Nucleus accumbens (tissue), 56 donors: ENCODE measurements at places on chromosomes 1 and 21.

DNA sequence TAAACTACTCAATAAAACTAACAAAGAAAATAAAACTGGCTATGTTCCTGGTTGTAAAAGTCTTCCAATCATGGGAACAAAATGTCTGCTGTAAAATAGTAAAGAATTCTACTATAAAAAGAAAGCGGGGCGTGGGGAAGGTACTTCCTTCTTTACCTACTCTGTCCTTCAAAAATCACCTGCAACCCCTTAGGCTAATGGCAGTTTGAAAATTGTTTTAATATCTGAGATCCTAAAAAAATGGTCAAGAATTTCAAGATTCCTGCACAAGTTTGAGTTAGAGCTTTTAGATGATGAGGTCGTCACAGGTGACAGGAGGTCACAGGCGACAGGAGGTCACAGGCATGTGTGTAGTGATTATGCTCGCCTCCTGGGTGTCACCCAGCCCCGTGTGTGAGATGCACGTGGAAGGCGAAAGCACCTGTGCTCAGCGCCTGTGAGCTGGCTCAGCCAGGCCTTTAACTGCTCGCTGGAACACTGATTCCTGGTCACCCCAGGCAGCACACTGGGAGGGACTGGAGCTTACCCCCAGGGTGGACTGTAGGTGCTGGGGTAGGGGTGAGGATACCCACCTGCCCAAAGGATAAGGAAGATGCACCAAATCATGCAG, 18.6 kb upstream of the TMPRSS2 start:
- DNase-seq = no peak

DNA sequence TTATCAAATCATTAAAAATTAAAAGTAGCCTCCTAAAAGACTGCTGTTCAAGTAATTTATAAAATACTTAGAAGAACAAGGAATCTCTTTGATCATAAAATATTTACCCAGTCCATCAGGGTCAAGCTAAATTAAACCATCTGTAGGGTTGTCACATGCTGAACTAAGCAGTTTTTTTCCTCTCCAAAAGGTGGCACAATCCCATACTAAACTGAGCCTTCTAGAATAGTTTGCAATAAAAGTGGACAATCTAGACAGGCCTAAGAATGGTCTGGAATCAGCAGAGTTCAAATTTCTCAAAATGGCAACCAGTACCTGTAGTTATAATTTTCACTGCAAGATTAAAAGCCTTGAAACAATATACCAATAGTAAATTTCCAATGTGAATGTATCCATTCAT, 194.8 kb downstream of the EIF4G3 start:
- DNase-seq = no peak

- DNase-seq = no peak
These were observed 21.5 kb downstream of the NCAM2 start for GRCh38 chr21:21019681-21020080.

DNA sequence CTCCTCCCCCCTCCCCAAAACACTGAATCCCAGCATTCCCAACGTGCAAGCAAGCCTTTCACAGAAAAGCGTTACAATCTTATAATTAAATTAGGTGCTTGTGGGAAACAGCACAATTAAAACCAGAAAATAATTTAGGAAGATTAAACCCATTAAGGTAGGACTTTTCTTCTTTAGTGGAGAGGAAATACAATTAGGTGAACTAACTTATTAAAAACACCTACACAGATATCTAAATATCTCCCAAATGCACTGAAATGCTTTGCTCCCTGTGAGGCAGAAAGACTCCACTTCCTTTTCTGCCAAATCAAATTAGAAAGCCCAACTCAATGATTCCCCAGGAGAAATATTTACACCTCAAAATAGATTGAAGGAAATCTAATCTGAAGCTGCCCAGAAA, 60.9 kb upstream of the ETS2 start:
- no peak for DNase-seq

- DNase-seq = no peak
These were observed 45.9 kb downstream of the KLHDC7A start for GRCh38 chr1:18526436-18527275.

DNA sequence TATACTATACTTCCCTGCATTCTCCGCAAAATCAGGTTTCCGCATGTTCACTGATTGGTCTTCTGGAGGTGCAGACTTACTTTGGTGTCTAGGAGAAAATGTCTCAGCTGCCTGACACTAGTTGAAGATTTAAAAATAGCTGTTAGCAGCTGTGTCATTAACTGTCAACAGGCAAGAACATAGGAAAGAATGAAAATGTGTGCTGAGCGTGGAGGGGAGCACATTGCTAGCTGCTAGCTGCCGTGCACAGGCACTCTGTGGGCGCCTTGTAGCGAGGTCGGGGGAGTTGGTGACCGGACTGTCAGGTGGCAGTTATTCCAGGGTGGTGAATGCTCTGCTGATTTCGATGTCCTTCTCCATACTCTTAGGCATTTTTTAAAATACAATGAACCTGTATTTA, 5.2 kb downstream of the FAAH start:
- no peak for DNase-seq

GRCh38 chr1:237306726-237307125, 264.7 kb downstream of the RYR2 start:
- no peak for DNase-seq

GRCh38 chr1:118788463-118788862, 199.7 kb downstream of the TBX15 start:
- DNase-seq = no peak

DNA sequence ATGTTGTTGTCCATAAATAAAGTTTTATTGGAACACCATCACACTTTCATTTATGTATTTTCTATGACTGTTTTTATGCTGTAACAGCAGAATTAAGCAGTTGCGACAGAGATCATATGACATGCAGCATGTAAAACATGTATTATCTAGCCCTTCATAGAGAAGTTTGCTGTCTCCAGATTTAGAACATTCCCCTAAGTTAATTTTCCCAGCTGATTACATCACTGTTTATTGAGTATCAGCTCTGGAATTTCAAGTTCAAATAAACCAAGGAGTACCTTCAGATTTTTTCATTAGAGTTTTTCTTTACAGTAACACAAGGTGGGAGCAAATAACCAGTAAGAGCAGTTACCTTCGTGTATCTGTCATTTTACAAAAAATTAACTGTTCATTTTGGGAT, 792.8 kb downstream of the USP25 start:
- DNase-seq = no peak

DNA sequence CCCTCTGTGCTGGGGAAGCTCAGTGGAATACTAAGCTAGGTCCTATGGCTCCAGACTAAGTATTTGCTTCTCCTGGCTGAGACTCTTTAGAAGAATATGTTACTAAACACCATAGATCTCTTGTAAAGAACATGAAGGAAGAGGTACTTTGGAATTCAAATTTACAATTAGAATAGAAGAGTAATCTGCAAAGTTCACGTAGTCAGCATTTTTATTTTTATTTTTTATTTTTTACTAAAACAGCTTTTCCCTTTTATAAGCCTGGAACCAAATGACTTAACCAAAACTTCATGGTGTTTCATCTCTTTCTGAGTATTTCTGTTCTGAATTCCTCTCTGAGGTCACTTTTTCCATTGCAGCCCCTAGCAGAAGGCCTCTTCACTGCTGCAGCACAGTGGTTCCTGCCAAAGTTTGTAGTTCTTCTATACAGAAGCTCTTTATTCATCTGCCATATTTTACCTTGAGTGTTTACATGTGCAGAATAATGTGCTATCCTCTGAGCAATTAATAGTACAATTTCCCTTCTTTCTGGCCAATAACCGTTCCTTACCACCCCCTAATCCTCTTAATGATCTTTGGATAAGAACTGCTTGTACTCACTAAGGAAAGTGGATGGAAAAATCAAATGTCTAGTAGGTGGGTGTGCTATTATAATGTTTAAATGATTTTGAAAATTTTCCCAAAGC, 27.2 kb downstream of the TSEN15 start:
- no peak for DNase-seq

DNA sequence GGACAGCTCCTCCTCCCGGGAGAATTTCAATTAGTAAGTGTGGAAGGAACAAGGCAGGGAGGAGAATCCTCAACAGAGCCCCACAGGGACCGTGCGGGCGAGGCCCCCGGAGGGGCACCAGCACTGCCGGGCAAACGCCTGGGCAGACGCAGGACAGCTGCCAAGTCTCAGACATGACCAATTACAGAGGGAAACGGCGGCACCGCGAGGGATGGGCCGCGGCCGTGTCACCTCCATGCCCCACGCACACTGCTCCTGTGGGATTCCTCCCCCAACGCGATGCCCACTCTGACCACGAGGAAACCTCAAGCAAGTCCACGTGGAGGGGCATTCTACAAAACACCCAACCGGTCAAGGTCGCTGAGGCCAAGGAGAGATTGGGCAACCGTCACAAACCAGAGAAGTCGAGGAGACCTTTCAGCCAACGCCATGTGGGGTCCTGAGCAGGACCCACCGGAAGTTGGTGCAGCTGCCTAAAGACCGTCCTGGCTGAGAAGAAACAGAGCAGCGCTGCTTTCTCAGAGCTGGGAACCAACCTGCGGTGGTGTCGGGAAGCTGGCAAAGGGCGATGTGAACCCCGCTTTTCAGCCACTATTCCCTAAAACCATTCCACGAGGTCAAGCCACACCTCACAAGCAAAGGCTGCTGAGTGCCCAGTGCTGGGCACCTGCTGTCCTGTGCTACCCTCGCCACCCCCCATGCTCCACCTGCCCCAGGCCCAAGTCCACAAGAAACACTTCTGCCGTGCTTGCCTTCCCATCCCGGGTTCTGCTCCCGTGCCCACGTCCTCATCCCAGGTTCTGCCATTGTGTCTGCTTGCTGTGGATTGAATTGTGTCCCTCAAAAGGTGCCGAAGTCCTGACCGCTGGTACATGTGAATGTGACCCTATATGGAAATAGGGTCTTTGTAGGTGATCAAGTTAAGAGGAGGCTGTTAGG, 1.4 kb upstream of the KRTAP10-4 start:
- no peak for DNase-seq

DNA sequence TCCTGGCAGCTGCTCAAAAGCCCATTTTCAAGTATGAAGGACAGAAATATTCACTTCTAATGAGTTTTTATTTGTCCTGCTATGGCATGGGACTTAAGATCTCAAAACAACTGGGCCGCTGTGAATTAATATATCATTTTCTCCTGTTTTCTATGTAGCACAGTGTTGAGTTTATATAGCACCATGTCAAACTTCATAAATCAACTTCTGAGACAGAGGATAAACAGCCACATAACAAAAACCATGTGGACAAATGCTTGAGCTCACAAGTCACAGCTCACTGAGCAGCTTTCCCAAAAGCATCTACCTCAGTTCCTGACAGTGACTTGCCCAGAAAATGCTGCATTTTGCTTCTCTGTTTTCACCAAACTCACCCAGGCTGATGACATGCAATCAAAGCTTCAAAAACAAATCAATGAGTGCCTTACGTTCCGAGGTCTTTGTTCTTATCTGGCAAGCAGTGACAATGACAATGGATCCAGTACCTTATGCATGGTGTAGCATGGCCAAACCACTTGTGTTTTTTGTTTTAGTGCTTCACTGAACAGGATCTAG, 722.6 kb downstream of the LRRIQ3 start:
- no peak for DNase-seq

GRCh38 chr1:172928412-172928811, 122.3 kb downstream of the TNFSF18 start:
- no peak for DNase-seq

GRCh38 chr1:34984435-34984792, 733 bp downstream of the TMEM35B start:
- no peak for DNase-seq

GRCh38 chr1:152328801-152329391, 3.9 kb upstream of the FLG start:
- no peak for DNase-seq

- no peak for DNase-seq
These were observed 78.4 kb downstream of the HS2ST1 start for GRCh38 chr1:86992861-86993260.

- DNase-seq = no peak
These were observed 36.9 kb downstream of the SLC2A1 start for GRCh38 chr1:42921769-42922168.

DNA sequence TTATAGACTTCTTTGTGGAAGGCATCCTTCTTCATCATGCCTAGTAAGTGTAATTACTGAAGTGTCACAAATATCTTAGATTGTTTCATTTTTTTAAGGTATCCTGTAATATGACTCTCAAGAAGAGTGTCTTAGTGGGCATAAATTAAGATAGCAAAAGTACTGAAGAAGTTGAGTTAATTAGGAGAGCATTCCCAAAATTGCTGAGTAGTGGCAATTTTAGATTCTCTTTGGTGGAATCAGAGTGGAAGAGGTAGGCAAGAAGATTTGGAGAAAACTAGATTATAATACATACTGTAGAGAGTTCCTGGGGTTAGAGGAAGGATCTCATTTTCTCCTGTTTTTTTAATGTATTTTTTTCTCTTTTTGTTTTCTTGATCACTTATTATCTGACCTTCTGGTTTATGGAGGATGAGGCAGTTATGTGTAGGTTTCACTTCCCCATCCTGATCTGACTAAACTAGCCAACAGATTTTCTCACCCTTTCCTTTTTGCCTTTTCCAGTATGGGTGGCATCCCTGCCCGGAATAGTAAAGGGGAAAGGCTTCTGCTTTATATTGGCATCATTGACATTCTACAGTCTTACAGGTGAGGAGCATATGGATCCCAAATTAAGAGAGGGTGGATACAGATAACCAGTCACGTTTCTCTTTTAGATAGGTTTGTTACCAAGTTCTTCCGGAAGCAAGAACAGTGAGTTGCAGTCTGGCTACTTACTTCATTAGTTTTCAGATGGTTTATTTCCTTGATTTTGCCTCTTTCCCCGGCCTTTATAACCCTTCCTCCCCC, 16.7 kb upstream of the PSMD4 start:
- no peak for DNase-seq

DNA sequence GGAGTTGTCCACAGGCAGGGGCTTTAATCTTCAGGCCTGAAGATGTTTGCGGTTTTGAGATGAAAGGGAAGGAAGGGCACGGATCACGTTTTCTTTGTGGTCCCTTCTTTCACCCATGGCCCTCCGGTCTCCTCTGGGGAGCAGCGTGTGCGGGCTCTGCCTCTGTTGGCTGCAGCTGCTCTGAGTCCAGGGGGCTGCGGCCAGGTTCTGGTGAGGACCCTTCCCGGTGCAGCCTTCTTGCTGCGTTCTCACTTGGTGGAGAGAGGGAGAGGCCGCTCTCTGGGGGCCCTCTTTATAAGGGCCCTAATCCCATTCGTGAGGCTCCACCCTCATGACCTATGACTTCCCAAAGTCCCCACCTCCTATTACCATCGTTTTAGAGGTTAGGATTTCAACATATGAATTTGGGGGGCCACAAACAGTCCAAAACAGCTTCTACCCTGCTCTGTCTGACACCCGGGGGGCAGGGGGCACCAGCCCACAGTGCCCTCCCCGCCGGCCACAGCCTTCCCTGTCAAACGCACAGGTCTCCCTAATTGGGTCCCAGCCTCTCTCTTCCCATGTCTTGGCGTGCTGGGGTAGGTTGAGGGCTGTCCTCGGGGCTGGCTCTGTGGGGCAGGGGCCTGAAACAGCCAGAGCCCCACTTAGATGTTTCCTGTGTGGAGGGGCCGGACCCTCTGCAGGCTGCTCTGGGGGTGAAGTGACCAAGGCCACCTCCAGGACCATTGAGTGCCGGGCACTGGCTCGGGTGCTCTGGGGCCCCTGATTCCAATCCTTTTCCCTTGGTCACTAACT, 100.1 kb upstream of the C1orf174 start:
- no peak for DNase-seq

DNA sequence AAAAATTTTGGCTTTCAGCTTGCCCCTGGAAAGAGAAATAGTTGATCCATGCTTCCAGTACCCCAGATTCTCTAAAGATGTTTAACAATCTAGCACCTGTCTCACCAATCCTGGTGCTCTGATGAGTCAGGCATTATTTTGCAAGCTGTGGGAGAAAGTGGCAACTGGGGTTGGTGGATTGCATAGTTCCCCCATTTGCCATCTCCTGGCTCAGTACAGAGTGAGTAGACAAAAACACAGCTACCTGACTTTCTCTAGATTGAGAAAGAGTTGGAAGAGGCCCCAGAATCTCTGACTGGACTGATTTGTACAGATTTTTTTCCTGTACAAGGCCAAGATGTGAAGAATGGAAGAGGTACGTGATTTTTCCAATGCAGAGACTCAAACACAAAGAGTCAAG, 75.1 kb upstream of the NEGR1 start:
- no peak for DNase-seq
